Glutamatergic neuron (in vitro differentiated cells): ENCODE measurements at places on chromosomes 12 and 14. TPM values are rescaled to one million over a fixed set of nuclear protein-coding genes. Genes with fewer than 3 reads are reported as not detected.

The ZNF891 gene
- 9.2 TPM for total RNA-seq

DNA sequence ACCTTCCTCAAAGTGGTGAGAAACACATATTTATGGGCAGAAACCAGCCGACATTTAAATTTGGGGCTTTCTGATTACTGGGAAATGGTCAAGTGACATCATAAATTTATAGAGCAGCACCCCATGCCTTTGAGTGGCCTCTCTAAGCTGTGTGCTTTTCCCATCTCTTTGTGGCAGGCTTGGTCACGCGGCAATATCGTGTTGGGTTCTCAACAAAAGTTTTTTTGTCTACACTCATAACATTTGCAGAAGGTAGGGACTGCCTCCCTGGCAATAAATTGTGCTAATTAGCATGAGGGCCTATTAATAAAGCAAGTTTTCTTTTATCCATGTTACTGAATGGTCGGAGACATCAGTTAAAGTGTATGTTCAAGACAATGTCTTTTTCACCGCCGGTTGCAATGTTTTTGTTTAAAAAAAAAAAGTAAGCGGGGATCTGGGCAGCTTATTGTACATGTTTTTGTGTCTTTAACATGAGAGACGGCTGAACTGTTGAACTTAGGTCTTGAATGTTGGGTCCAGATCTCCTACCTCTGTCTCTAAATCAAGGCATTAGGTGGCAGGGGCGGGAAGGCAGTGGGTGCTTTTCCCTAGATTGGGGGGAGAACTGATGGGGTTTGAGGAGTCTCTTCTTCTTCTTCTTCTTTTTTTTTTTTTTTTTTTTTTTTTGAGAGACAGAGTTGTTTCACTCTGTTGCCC, 193.3 kb downstream of the PHETA1 start:
- no peak for DNase-seq

GRCh38 chr14:61527325-61528100, 167.8 kb upstream of the HIF1A start:
- no peak for DNase-seq

The VWF gene
- total RNA-seq = 0.37 TPM
